ENCODE measurements at places on chromosomes 2 and 18. TPM values are rescaled to one million over a fixed set of nuclear protein-coding genes. Genes with fewer than 3 reads are reported as not detected.

Gene HOXD12
- total RNA-seq = not detected

Gene PLEKHH2
- total RNA-seq = 1.7 TPM

Gene PFN4
- 0.28 TPM for total RNA-seq

Gene ABCB11
- not detected for total RNA-seq

Gene COBLL1
- 1.1 TPM for total RNA-seq

Gene UBE2F
- total RNA-seq = 44.6 TPM

Gene VWA3B
- total RNA-seq = not detected

Gene CHST9
- not detected for total RNA-seq

Gene TRPM8
- not detected for total RNA-seq

Gene GCG
- total RNA-seq = not detected

Gene MBOAT2
- 102 TPM for total RNA-seq

Gene CENPO
- 24.2 TPM for total RNA-seq

Gene KCNG2
- total RNA-seq = not detected

Gene MC5R
- total RNA-seq = not detected

Gene CYP27C1
- total RNA-seq = not detected

Gene ZNF396
- 0.54 TPM for total RNA-seq

Gene NGEF
- 1.1 TPM for total RNA-seq

Gene BOLL
- total RNA-seq = not detected

Gene GYPC
- 53.6 TPM for total RNA-seq

Gene C18orf54
- 3.0 TPM for total RNA-seq

Gene CFAP65
- not detected for total RNA-seq

Gene ASXL3
- under 0.01 TPM for total RNA-seq

Gene TFPI
- 93.9 TPM for total RNA-seq

Gene KYNU
- 2.9 TPM for total RNA-seq

Gene EPAS1
- 40.7 TPM for total RNA-seq

Gene COLEC11
- 0.28 TPM for total RNA-seq

Gene LINC00305
- total RNA-seq = not detected

Gene VSNL1
- total RNA-seq = 0.28 TPM

Gene ST3GAL5
- 16.8 TPM for total RNA-seq

Gene ABCG8
- not detected for total RNA-seq

Gene LIPG
- under 0.01 TPM for total RNA-seq

Gene CXCR4
- total RNA-seq = not detected

Gene GKN2
- not detected for total RNA-seq

Gene IL36A
- not detected for total RNA-seq

Gene CD207
- not detected for total RNA-seq

Gene ZFAND2B
- 21.9 TPM for total RNA-seq

Gene NLRC4
- total RNA-seq = not detected

Gene MSGN1
- total RNA-seq = not detected

Gene POTEE
- total RNA-seq = not detected

Gene SLC9A4
- total RNA-seq = not detected

Gene SPEG
- total RNA-seq = 7.8 TPM

Gene ATP8B1
- total RNA-seq = 136 TPM
